ENCODE measurements at places on chromosomes 5 and 9. TPM values are rescaled to one million over a fixed set of nuclear protein-coding genes. Genes with fewer than 3 reads are reported as not detected.

The SLCO6A1 gene
- not detected for total RNA-seq

The PCDHB10 gene
- total RNA-seq = 1.7 TPM

The KIF12 gene
- 0.38 TPM for total RNA-seq

The OGN gene
- 0.28 TPM for total RNA-seq

The NEURL1B gene
- total RNA-seq = 5.1 TPM

The AK6 gene
- 34.7 TPM for total RNA-seq

The C5orf52 gene
- total RNA-seq = not detected

Data from regular cardiac myocyte (primary cell).